Esophagus squamous epithelium (tissue), 5 donors: ENCODE measurements at places on chromosomes 5 and 9.

DNA sequence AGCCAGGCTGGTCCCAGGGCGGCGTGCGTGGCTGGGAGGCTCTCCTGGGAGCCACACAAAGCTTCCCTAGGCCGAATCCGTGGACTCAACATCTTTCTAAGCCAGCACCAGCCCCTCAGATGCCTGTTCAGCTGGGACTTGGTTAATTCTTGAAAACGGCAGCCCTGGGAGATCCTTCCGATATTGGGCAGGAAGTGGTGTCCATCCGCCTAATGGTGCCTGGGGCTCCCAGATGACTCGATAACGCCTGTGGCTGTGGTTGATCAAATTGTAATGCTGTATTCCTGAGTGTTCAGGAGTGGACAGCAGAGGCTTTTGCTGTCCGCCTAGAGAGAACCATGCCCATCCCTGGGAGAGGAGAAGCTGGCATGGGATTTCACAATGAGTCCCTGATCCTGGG is 14.1 kb downstream of the KCNT1 start:
- DNase-seq, result no peak

DNA sequence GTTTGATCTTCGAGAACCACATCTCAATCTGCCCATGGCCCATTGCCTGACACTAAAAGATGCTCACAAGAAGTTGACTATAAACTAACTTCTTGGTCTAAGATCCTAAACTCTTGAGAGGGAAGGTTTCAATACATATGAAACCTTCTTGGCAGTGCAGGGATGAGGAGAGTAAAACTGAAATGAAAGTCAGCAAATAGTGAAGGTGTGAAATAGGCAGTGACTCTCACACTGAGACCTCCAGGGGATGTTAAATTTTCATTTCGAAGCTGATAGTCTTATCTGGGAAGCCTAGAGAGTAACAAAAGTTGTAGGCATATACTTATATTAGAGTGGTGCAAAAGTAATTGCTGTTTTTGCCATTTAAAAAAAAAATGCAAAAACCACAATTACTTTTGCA is 974 bp upstream of the CYSTM1 start:
- no peak for DNase-seq

DNA sequence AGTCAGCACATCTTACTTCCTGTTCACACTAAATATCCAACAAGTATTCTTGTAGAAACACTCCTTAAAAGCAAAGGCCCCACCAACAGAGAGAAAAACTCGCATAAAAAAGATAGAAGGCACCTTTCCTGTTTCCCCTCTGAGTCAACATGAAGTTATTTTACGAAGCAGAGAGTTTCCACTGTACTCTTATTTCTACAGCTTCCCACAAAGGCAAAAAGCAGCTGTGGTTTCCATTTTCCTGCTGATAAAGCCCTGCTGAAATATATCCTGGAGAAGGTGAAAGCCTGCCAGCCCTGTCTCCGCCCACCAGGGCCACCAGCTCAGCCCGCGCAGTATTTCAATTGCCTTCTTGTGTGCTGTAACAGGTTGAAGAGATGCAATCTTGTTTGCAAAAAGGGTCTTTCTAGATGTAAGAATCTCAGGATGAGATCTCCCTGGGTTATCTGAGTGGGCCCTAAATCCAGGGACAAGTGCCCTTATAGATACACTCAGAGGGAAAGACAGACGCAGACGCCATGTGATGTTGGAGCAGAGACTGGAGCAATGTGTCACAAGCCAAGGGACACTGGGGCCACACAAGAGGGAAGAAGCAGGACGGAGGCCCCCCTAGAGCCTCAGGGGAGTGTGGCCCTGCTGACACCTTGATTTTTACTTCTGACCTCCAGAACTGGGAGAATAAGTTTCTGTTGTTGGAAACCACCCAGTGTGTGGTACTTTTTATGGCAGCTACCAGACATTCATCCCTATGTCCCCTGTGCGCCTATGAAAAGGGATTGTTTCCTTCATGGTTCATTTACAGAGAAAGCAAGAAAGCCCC is 19.9 kb downstream of the SEMA4D start:
- DNase-seq, result no peak

DNA sequence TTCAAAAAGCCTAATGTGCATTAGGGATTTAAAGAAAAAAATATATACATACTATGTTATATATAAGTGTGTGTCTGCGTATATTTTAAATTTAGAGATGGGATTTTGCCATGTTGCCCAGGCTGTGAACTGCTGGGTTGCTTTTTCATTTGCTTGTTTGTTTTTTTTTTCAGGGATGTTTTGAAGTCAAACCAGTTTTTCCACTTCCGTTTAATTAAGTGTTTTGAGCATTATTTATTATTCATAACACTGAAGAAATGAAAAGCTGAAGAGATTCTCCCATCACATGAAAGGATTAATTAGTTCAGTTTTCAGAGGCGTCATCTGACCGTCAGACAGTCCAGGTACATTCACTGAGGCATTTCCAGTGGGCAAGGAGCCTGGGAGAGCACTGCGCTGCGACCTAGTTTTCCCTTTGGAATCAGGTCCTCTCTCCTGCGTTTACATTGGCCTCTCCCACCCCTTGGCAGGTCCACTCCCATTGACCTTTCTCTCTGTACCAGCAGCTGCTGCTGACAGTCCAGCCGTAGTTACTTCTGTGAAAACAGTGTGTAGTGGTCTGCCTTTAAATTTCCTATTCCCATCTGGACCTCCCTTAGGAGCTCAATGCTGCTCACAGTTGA is 26.0 kb downstream of the ARRDC3 start:
- no peak for DNase-seq

GRCh38 chr5:89724379-89725095 is 685.0 kb downstream of the CETN3 start:
- DNase-seq, result no peak

DNA sequence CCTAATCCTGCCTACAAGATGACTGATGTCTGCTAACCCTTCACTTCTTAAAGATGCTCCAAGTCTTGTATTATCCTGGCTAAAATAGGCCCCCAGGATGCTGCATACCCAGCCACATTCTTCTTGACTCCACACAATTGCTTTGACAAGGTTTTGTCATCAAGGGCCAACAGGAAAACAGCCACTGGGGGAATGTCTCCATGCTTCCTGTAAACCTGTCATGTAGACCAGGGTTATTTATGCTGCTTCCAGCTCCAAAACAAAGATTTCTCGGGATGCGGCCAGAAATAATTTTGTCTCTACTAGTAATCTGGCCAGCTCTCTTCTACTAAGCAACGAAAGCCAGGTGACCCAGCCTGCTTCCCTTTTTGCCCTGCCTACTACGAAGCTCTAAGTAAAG is 53.8 kb downstream of the SHB start:
- DNase-seq, result no peak

DNA sequence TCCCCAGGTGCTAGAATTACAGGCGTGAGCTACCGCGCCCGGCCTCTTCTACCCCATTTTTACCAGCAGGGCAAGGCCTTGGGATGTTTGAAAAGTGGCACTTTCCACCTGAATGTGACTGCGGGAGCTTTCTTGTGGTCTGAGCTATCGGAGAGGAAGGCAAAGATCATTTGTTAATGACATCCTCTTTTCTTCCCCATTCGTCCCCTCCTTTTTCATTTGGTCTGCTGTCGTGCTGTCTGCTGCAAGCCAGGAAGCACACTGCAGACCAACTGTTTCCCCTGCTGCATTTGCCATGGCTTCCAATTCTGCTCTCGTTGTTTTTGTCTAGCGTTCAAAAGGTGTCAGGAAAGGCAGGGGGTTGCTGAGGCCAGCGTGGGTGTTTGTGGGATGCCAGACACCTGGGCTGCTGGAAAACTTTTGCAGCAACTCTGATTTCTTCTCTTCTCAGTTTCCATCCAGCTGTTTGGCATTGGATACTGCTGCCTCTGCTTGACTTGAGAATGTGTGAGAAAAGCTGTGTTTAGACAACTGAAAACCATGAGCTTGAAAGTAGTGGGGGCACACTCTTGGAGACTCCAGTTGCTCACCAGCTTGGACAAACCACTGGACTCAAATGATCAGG is 196.4 kb upstream of the MSX2 start:
- no peak for DNase-seq

DNA sequence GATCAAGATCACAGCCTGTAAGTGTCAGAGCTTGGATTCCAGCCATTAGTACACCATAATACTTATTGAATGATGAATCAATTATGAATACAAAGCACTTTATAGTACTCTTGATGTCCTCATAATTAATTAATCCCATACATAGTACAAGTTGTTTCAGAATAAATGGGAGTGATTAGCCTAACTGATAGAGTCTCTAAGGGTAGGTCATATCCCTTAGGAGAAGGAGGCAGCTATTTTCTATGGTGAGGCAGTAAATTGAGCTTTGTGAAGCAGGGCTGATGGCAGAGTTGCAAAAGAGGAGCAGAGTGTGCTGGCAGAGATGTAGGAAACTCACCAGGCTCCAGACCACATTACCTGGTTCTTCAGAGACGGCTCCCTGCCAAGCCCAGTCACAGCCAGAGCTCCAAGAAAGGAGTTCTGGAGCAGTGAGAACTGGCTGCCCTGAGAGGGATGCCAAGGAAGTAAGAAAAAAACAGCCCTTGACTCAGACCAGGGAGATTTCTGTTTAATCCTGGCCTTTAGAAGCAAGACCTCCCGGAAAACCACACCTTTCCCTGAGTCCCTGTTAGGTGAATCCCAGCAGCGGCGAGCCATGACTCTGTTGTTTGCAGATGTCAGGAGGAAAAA is 112.9 kb downstream of the SH3TC2 start:
- no peak for DNase-seq
